Activated CD4-positive, alpha-beta T cell treated with anti-CD3 and anti-CD28 coated beads, Interleukin-2, amount 50 U/mL, for 1 hour (primary cell): ENCODE measurements at places on chromosomes 5 and 9.
A peak's percentile ranks its signal among the peaks of the same experiment; 100 is the strongest.

DNA sequence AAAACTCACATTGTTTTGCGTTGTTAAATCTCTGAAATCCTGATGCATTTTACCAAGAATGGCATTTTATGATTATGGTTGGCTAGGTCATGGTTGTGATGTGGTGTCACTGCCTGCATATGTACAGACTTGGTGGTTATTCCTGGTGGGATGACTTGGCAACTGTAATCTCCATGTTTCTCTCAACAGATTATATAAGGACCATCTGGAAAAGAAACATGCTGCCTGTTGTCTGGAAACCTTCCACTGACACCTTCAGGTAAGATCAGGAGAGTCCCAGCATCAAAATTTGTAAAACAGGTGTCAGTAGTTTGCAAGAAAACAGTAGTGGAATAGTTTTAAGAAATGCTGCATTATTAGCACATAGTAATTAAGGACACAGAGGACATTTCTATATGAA, 3.0 kb upstream of the ACER2 start:
- DNase-seq, result no peak

- no peak for DNase-seq
Observed at GRCh38 chr5:28046596-28046995, 1008.2 kb upstream of the CDH9 start.

GRCh38 chr9:126471084-126471624, 142.6 kb upstream of the LMX1B start:
- DNase-seq, result peak; percentile 63

DNA sequence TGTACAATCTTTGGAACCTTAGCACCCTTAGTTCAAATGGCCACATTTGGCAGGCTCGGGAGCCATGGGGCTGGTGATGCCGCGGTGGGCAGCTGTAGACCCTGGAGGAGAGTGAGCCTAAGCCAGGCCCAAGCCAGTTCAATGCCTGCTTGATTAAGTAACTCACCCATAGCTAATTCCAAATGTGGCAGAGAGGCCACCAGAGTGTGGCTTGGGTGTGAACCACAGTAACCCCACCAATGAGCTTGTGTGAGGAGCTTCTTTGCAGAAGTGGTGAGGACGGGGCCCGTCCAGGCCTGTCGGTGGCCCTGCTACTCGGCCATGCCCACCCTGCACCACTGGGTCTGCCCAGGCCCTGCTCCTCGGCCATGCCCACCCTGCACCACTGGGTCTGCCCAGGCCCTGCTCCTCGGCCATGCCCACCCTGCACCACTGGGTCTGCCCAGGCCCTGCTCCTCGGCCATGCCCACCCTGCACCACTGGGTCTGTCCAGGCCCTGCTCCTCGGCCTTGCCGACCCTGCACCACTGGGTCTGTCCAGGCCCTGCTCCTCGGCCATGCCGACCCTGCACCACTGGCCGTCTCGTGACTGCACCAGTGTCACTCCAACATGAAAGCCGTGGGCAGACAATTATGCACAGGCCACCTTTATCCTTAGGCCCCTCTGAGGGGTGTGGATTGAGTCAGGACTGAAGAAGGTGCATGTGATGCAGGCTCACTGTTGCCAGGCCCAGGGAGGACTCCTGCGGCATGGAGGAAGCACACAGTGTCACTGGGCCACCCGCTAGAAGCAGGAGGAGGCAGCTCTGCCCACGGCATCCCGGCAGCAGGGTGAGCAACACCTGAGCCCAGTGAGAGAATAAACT, 75.4 kb downstream of the MRPL36 start:
- no peak for DNase-seq

GRCh38 chr9:91074866-91075265, 273.2 kb downstream of the SYK start:
- DNase-seq, result no peak

- DNase-seq, result no peak
Observed at GRCh38 chr9:123784518-123784917, 145.4 kb downstream of the DENND1A start.

GRCh38 chr5:139459451-139459934, 3.0 kb downstream of the ECSCR start:
- DNase-seq, result no peak

GRCh38 chr9:121551985-121552753, 52.5 kb upstream of the GGTA1 start:
- DNase-seq, result no peak

- no peak for DNase-seq
Observed at GRCh38 chr5:91384671-91385430, 1.7 kb upstream of the ARRDC3 start.

- no peak for DNase-seq
Observed at GRCh38 chr5:61701877-61702602, 370.0 kb downstream of the ZSWIM6 start.

GRCh38 chr5:13941468-13941867, 3.0 kb downstream of the DNAH5 start:
- DNase-seq, result no peak

DNA sequence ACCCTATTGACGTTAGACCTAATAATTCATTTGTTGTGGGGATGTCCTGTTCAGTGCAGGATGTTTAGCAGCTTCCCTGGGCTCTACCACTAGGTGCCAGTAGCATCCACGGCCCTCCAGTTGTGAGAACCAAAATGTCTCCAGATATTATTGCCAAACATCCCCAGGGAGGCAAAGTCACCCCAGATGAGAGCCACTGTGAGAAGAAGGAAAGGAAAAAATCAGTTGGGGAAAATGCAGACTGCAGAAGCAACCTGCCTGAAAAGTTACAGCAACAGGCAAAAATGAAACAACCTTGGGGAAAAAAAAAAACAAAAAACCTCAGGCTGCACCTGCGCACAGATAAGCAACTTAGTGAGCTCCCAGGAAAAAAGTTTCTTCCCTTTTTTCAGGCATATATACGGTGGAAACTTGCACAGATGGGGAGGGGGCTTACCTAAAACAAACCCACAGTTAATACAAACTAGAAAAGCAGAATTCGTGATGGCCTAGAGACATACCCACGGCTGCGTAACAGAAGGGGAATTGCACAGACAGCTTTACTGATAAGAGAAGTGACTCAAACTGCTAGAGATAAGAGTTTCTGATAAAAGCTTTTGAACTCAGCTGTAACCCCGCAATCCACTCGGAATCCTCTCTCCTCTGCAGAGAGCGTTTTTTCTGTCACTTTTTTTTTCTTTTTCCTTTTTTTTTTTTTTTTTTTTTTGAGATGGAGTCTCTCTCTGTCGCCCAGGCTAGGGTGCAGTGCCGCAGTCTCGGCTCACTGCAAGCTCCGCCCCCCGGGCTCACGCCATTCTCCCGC, 29.8 kb upstream of the FBP1 start:
- peak; percentile 47 for DNase-seq

DNA sequence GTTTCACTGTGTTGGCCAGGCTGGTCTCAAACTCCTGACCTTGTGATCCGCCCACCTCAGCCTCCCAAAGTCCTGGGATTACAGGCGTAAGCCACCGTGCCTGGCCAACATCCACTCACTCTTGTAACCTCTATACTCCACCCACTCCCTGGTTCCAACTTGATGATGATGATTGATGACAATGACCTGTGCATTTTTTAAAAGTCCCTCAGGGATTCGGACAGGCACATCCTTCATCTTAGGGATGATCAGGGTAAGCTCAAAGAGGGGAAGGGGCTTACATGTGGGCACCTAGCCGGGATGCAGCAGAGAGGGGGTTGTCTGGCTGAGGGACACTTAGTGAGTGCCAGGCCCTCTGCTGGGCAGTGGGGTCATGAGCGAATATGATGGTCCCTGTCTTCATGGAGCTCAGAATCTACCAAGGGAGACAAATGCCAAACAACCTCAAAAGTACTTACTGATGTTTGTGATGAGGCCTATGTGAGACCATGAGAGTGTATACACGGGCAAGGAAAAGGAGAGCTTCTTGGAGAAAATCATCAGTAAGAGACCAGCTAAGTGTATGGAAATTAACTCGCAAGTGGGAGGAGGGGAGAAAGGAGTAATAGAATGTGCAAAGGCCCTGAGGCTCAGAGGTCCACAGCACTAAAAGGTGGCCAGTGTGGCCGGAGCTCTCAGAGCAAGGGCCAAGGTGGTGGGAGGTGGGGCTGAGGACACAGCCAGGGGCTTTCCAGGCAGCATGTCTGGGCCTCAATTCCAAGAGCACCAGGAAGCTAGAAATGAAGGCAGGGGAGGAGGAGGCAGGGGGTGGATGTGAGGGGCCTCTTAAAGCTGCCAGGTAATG, 27.4 kb downstream of the LHX2 start:
- DNase-seq, result no peak

GRCh38 chr9:3658964-3659363, 133.2 kb upstream of the RFX3 start:
- DNase-seq, result no peak

DNA sequence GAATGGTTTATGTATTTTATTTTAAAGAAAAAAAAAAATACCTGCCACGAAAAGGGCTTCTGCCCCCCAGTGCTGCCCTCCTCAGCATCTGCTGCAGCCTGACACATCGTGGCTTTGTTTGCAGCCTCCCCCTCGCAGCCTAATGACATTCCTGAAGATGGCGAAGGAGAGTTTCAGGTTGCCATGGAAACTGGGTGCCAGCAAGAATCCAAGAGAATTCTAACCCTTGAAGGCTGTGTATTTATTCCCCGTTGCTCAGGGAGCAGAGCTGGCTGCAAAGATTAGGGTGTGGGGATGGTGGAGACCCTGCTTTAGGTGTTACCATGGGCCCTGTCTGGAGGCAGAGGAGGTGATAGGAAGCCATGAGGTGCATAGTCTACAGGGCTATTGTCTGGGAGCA, 126.6 kb downstream of the NSG2 start:
- no peak for DNase-seq

DNA sequence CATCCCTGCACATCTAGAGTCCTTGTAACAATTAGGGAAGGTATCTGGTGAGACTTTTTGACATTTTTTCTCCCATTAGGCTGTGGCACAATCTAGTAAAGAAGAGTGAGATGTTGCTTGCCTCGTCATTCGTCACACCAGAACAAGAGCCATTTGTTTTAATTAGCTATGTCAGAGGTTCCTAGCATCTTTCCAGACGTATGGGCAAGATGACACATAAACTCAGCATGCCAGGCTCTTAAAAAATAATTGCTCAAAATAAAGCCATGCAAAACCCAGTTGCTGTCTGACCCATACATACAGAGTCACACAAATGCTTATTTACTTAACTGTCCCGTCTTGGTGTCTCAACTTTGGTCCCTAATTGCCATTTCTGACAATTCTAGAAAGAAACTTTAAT, 125.9 kb downstream of the TRPM3 start:
- no peak for DNase-seq

- DNase-seq, result no peak
Observed at GRCh38 chr5:52342361-52342760, 445.4 kb upstream of the ITGA1 start.
